ENCODE measurements at places on chromosomes 4 and X. TPM values are rescaled to one million over a fixed set of nuclear protein-coding genes. Genes with fewer than 3 reads are reported as not detected.

TMEM271 gene
- total RNA-seq = 13.5 TPM

POF1B gene
- total RNA-seq = not detected

FNIP2 gene
- total RNA-seq = 86.1 TPM

GPR119 gene
- not detected for total RNA-seq

SORBS2 gene
- total RNA-seq = 156 TPM

BANK1 gene
- total RNA-seq = not detected

ATP1B4 gene
- total RNA-seq = not detected

UGT2B15 gene
- not detected for total RNA-seq

SNCA gene
- total RNA-seq = 69.5 TPM

GAGE1 gene
- total RNA-seq = not detected

LGI2 gene
- 3.1 TPM for total RNA-seq

CHRDL1 gene
- 36.9 TPM for total RNA-seq

GPM6B gene
- total RNA-seq = 362 TPM

SLC4A4 gene
- total RNA-seq = 18.5 TPM

SUPT20HL2 gene
- total RNA-seq = not detected

GAGE12E gene
- total RNA-seq = not detected

NUDT11 gene
- 65.1 TPM for total RNA-seq

USP26 gene
- under 0.01 TPM for total RNA-seq

MTMR8 gene
- 6.9 TPM for total RNA-seq

TSR2 gene
- total RNA-seq = 12.2 TPM

CXorf49B gene
- total RNA-seq = not detected

SAGE1 gene
- total RNA-seq = not detected

POU3F4 gene
- total RNA-seq = 18.8 TPM

BBS7 gene
- total RNA-seq = 51.0 TPM

GYG2 gene
- 5.6 TPM for total RNA-seq

ZFX gene
- total RNA-seq = 48.8 TPM

ADH1C gene
- total RNA-seq = not detected

PRKG2 gene
- 15.3 TPM for total RNA-seq

RNF175 gene
- total RNA-seq = 35.1 TPM

REELD1 gene
- not detected for total RNA-seq

NEXMIF gene
- total RNA-seq = 65.7 TPM

FRAS1 gene
- 16.0 TPM for total RNA-seq

CT45A10 gene
- not detected for total RNA-seq

PF4V1 gene
- not detected for total RNA-seq

DSPP gene
- under 0.01 TPM for total RNA-seq

QRFPR gene
- 1.6 TPM for total RNA-seq

PGRMC1 gene
- 140 TPM for total RNA-seq

ADGRG2 gene
- 7.5 TPM for total RNA-seq

SCML2 gene
- 13.1 TPM for total RNA-seq

SYNPO2 gene
- total RNA-seq = 1.9 TPM

RASSF6 gene
- total RNA-seq = not detected

PFKFB1 gene
- 0.31 TPM for total RNA-seq

NSD2 gene
- total RNA-seq = 162 TPM

DCHS2 gene
- 6.3 TPM for total RNA-seq

FAM9C gene
- not detected for total RNA-seq

SRPK3 gene
- total RNA-seq = not detected

HELQ gene
- total RNA-seq = 22.5 TPM

HELT gene
- 1.6 TPM for total RNA-seq

RHOXF1 gene
- not detected for total RNA-seq

DNASE1L1 gene
- total RNA-seq = 5.6 TPM

ADAMTS3 gene
- 15.3 TPM for total RNA-seq

CCNB3 gene
- total RNA-seq = 0.31 TPM

HTN3 gene
- total RNA-seq = not detected

PPEF1 gene
- 29.7 TPM for total RNA-seq

IQCM gene
- total RNA-seq = not detected

TGIF2LX gene
- not detected for total RNA-seq

MAGEA4 gene
- not detected for total RNA-seq

TEC gene
- total RNA-seq = 4.7 TPM

Measured in parietal lobe (tissue), 2 donors.